Fibroblast of skin of abdomen (primary cell): ENCODE measurements at places on chromosomes 5 and 9.

- DNase-seq: no peak
Measured at GRCh38 chr5:851553-851952, 767 bp upstream of the ZDHHC11 start.

GRCh38 chr5:127396490-127397155 is 106.0 kb downstream of the MEGF10 start:
- DNase-seq: no peak

- DNase-seq: peak; percentile 58
Measured at GRCh38 chr5:126015235-126016181, 407.7 kb upstream of the GRAMD2B start.

DNA sequence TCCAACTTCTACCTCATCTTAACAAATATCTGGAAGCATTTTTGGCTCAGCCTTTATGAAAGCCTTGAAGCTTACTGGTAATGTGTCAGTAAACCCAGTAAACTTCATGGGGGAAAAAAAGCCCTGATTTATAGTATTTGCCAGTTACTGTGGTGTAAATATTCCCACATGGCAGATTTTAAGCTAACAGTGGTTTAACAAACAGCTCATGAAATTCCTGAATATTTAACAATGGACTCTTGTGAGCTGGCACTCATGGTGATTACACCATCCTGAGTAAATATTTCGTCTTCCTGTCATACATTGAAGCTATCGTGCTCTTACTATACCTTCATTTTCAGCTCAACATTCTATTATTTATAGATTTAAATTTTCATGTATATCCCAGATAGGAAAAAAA is 57.0 kb upstream of the ACOT12 start:
- peak; percentile 20 for DNase-seq

DNA sequence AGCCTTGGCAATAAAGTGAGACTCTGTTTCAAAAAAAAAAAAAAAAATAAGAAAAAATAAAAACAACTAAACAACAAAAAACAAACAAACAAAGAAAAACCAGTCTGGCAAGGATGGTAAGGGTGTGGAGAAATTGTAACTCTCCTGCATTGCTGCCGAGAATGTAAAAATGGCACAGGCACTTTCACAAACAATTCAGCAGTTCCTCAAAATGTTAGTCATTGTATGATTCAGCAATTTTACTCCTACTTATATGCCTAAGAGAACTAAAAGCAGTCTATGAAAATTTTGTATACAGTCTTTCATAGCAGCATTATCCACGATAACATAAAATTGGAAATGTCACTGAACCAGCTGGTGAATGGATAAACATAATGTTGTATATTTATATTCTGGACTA is 280.4 kb downstream of the CDH9 start:
- no peak for DNase-seq

DNA sequence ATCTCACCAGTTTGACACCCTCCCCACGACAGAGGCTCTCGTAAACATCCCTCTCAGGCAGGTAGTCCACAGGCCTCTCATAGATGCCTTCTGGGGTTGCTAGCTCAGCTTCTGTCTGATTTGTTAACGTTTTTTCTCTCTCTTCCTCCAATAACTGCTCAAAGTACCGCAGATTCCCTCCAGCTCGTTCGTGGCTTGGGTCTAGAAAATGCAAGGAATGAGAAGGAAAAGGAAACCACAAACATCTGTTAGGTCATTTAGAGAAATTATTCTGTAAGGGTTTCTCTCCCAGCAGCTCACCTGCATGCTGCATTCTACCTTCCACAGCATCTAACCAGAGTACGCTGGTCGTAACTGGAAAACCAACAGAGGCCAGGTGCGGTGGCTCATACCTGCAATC is 18.5 kb downstream of the P4HA2 start:
- peak; percentile 75 for DNase-seq

- DNase-seq: no peak
Measured at GRCh38 chr9:114583371-114584155, 4.0 kb upstream of the ATP6V1G1 start.
